ENCODE measurements at places on chromosomes 5 and 9.

DNA sequence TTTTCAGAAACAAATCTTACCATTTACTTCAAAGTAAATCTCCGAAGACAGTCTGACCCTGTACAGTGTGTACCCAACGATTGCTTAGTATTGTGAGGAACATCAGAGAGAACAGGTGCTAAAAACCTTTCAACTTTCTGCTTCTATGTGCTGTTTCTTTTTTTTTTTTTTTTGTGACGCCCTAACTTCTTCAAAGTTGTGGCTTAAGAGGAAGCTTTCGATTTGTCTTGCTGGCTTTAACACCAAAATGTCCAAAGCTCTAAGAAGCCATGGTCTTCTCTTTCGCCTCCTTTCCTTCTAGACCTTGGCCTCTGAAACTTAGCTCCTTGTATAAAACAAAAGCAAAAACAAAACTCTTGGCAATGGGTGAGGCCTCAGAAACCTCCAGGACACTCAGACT is 1.2 kb downstream of the TNFSF8 start:
- no peak for DNase-seq

DNA sequence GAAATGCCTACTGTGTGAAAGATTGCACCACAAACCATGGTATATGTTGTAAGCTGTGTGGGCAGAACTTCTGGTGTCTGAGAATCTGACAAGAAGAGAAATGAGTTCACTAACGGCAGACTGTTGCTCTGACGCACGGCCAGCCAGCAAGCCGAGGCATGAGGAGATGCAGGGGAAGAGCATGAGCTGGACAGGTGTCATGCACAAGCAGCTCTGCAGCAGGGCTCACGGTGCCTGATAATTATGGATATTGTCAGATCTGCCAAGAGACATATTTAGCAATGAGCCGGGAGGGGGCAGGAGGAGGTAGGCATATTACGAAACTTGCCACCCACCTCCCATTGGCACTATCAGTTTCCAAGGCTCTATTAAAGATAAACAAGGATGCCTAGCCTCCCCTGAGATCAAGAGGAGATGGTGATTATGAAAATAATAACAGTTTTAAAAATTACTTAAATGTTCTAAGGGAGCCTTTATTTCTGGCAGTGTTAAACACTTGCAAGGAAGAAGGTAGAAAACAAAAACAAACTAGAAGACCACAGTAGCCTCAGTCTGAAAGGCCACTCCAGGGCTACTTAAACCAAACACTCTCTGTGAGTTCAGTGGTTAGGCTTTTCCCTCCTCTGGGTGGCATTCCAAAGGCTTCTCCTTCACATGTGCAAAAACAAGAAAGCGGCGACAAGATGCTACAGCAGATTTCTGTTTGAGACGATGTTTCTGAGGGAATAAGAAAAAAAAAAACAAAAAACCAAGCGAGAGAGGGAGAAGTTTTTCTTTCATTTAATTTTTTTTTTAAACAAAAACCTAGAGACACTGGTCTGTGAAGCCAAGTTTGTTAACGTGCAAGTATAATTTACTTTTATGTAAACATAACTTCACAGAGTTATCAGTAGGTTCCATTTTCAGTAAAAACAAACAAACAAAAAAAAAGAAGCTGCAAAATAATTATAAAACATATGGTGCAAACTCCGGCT is 339.5 kb downstream of the BNC2 start:
- no peak for DNase-seq

DNA sequence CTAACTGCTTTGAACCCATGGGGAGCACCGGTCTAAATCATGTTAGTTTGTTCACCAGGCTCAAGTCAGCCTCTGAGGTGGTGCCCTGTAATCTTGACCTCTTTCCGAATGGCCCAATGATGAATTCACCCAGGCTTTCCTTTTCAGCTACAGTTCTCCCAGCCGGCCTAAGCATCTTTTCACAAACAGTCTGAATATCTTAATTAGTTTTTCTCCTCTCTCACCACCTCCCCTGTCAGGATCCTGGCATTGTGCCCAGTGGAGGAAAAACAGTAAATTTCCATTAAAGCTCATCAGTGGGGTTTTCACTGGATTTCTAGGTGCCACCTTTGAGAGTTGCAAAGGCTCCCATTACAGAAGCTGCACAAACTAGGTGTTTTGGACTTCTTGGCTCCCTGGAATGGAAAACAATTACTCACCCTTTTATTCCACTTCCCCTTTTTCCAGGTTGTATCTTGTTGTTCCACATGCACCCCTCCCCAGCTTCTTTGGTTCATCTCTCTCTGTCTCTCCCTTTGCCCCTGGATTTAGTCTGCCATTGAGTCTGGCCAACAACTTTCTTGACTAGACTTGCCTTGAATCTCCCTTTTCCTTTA is 69.4 kb upstream of the ADAMTSL1 start:
- no peak for DNase-seq

DNA sequence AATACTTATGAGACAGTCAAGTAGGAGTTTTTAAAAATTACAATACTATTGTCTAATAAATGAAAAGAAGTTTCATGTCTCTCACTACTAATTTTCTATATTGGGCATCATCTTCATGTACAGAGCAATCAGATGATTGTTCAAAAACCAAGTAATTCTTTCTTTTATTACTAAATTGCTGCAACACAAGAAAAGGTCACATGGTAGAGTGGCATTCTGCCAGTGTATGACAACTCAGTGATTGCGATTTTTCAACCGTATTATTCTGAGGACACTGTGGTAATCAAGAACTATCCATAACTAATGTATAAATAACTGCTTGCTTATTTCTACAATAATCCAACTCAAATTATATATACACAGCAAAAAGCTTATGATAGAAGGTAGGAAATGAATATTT is 96.7 kb upstream of the GRHPR start:
- no peak for DNase-seq

GRCh38 chr5:8906303-8906967 is 639.4 kb downstream of the SEMA5A start:
- no peak for DNase-seq

DNA sequence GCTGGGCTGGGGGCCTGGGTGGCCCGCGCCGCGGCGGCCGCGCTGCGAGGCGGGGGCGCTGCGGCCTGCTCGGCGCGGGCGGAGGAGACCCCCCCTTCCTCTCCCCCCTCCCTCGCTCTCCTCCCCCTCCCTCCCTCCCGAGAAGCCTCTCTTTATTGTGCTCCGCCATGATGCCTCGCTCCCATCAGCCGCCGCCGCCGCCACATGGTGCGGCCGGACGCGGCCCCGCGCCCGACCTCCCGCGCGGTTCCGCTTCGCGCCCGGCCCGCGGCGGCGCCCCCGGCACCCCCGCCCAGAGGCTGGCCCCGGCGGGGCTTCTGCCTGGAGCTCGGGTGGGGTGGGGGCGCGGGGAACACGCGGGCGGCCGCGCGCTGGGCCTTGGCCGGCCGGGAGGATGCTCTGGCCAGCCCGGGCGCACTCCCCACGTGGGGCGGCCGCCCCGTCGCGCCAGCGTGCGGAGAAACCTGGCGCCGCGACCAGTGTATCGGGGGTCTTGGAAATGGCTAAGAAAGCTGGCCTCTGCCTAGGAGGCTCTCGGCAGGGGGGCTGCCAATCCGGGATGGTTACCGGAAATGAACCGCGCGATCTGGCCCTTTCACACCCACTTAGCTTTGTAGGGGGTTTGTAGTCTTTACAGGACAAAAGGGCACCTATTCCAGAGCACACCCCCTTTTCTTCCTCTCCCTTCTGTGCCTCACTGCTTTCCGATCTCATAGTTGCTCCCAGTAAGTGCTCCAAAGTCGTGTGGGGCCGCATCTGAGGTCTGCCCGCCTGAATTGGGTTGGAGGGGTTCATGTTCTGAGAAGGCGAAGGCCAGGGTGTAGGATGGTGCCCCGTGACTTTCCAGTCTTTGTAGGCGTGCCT is 1.0 kb downstream of the SET start:
- DNase-seq, result peak; percentile 75

- no peak for DNase-seq
Measured at GRCh38 chr9:87653941-87654340, 72.0 kb upstream of the CTSL start.

DNA sequence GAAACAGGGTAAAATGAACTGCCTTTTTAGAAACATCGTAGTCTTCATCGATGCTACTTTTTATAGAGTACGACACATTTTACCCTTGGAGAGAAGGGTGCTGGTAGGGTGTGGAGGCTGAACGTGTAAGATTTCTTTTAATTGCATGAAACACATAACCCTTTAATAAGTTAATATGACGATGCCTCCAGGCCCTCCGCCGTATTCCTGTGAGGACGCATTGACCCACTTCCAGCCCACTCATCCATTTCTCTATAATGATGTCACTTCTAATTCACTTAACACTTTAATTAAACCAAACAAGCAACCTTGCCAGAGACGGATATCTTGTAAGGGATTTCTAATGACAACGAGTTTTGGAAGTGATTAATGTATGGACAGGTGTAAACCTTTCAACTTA is 158.7 kb downstream of the IRX2 start:
- no peak for DNase-seq
